Activated CD8-positive, alpha-beta T cell treated with anti-CD3 and anti-CD28 coated beads, Interleukin-2, amount 10 ng/mL, durations not matched to agents 7 days and 5 days (primary cell): ENCODE measurements at places on chromosomes 13 and 19. TPM values are rescaled to one million over a fixed set of nuclear protein-coding genes. Genes with fewer than 3 reads are reported as not detected.

- H3K4me1 ChIP-seq = peaks cover 27% of the 10 kb centered on the region
- H3K27me3 ChIP-seq = peaks cover 15% of the 10 kb centered on the region
- H3K36me3 ChIP-seq = peaks cover 7% of the 10 kb centered on the region
- peak overlapping the region; percentile 79 for H3K4me3 ChIP-seq
Observed at GRCh38 chr19:17389957-17390664, 3.9 kb downstream of the CCDC194 start.

DNA sequence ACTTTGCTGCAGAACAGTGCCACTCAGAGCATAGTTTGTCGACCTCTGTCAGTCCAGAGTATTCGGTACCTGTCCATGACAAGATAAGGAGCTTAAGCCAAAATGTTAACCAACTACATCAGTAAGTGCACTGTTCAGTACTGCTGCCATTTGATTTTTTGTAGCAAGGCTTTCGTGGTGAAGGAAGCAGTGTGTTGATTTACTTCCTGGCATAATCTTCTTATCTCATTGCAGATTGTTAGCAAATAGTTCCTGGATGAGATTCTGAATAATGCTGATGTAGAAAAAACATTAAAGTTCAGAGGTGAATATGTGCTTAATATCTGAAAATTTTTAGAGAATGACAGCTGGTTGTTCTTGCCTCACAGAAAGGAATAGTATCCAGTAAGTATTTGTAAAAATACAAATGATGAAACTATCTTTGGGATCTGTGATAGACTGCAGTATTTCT lies 85.7 kb downstream of the LRRC63 start:
- no peak for DNase-seq
- H3K4me3 ChIP-seq = no peak overlapping the region
- peaks cover 28% of the 10 kb centered on the region for H3K36me3 ChIP-seq
- peaks cover 46% of the 10 kb centered on the region for H3K4me1 ChIP-seq
- peak overlapping the region; percentile 98 for H3K27ac ChIP-seq

DNA sequence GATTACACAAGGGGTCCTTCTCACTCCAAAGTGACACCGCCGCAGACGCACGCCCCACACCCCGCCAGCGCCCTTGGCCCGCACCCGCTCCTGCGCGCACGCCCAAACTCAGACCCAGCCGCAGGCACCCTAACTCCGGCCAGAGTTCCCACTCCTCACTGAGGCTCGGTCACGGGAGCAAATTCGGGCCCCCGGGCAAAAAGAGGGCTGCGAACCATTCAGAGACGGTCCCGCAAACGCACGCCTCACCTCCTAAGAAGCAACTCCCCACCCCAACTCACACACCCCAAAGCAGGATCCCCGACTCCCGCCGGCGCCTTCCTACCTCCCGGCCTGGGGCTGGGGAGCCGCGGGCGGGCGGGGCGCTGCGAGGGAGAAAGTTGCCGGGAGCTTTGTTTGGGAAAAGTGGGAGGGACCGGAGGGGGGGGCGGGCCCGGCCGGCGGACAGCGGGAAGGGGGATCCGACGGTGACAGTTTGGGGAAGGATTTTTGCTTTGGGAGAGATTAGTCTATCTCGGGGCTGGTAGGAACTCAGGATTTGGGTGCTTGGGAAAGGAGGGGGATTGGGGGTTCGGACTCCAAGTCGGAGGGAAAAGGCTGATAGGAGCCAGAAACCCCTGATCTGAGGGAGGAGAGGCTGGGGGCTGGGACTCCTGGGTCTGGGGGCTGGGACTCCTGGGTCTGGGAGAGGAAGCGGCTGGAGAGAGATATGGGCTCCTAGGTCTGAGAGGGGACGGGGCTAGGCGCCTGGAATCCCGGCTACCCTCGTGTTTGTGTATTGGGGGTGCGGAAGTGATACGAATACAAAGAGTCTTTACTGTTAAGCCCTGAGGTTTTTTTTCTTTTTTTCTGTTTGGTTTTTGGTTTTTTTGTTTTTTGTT lies at the start of gene TEAD2:
Gene TEAD2, minus strand, starts transcription at position 369 of the 881 bp plus-strand sequence. CDS start 2,341 bp downstream, outside the sequence.
- peaks cover 31% of the 10 kb centered on the region for H3K27me3 ChIP-seq
- peaks cover 5% of the 10 kb centered on the region for H3K4me1 ChIP-seq
- H3K27ac ChIP-seq = no peak within 1 kb of the TSS
- no peak for DNase-seq

DNA sequence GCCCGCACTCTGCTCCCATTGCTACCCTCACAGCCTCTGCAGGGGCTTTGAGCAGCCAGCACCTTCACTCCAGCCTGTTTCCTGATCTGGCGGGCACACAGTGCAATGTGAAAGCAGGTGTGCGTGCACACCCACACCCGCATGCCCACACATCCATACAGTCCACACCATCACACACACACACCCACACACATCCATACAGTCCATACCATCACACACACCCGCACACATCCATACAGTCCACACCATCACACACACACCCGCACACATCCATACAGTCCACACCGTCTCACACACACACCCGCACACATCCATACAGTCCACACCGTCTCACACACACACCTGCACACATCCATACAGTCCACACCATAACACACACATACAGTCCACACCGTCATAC lies 28.0 kb downstream of the PIAS4 start:
- no peak overlapping the region for H3K27ac ChIP-seq
- H3K4me1 ChIP-seq = no peaks in the 10 kb centered on the region
- no peaks in the 10 kb centered on the region for H3K27me3 ChIP-seq
- H3K36me3 ChIP-seq = peaks cover 8% of the 10 kb centered on the region
- no peak for DNase-seq

DNA sequence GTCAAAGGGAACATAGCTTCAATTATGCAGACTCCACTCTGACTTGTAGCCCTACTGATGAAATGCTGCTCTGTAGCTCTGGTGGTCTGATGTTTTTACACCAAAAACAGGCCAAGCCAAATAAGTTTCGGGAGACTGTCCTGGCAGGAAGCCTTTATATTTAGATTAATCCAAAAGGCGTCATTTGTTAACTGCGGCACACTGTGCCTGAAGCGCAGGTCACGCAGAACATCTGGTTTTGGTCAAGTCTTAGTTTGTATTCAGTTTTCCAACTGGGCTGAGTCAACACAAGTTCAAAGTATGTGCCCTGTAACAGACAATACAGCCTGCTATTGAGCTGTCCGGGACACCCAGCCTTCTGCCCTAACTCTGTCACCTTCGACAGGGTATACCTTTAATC lies 154.6 kb upstream of the IPO5 start:
- H3K4me1 ChIP-seq = no peaks in the 10 kb centered on the region
- no peak overlapping the region for H3K27ac ChIP-seq
- no peaks in the 10 kb centered on the region for H3K36me3 ChIP-seq
- H3K4me3 ChIP-seq = no peak overlapping the region
- DNase-seq = no peak
- H3K27me3 ChIP-seq = no peaks in the 10 kb centered on the region

GRCh38 chr13:106087201-106087600 lies 448.3 kb downstream of the EFNB2 start:
- no peaks in the 10 kb centered on the region for H3K36me3 ChIP-seq
- no peaks in the 10 kb centered on the region for H3K27me3 ChIP-seq

- H3K27ac ChIP-seq = peak overlapping the region; percentile 74
- no peaks in the 10 kb centered on the region for H3K27me3 ChIP-seq
- no peak overlapping the region for H3K4me3 ChIP-seq
- no peaks in the 10 kb centered on the region for H3K4me1 ChIP-seq
- peak; percentile 77 for DNase-seq
Observed at GRCh38 chr19:4352701-4353121, 9.3 kb downstream of the MPND start.

GRCh38 chr13:32059511-32059984 lies 28.0 kb downstream of the FRY start:
- H3K4me1 ChIP-seq = no peaks in the 10 kb centered on the region
- H3K4me3 ChIP-seq = no peak overlapping the region
- no peak overlapping the region for H3K27ac ChIP-seq
- no peak for DNase-seq
- H3K27me3 ChIP-seq = peaks cover 3% of the 10 kb centered on the region
- H3K36me3 ChIP-seq = no peaks in the 10 kb centered on the region

DNA sequence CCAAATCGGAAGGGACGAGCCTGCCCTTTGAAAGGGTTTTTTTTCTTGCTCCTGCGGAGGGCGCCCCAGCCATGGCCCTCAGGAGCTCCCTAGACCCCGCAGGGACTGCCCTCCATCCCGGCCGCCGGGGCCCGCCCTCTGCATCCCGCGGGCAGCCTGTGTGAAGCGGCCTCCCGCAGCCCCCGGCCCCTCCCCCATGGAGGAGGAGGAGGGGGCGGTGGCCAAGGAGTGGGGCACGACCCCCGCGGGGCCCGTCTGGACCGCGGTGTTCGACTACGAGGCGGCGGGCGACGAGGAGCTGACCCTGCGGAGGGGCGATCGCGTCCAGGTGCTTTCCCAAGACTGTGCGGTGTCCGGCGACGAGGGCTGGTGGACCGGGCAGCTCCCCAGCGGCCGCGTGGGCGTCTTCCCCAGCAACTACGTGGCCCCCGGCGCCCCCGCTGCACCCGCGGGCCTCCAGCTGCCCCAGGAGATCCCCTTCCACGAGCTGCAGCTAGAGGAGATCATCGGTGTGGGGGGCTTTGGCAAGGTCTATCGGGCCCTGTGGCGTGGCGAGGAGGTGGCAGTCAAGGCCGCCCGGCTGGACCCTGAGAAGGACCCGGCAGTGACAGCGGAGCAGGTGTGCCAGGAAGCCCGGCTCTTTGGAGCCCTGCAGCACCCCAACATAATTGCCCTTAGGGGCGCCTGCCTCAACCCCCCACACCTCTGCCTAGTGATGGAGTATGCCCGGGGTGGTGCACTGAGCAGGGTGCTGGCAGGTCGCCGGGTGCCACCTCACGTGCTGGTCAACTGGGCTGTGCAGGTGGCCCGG lies 815 bp downstream of the MAP3K10 start:
- peaks cover 4% of the 10 kb centered on the region for H3K27me3 ChIP-seq
- peak overlapping the region; percentile 49 for H3K27ac ChIP-seq
- DNase-seq = peak; percentile 26
- peaks cover 19% of the 10 kb centered on the region for H3K4me1 ChIP-seq
- no peaks in the 10 kb centered on the region for H3K36me3 ChIP-seq

- no peak overlapping the region for H3K4me3 ChIP-seq
- H3K36me3 ChIP-seq = no peaks in the 10 kb centered on the region
- H3K27me3 ChIP-seq = no peaks in the 10 kb centered on the region
- H3K4me1 ChIP-seq = no peaks in the 10 kb centered on the region
Observed at GRCh38 chr13:37097076-37097475, 8.4 kb downstream of the CSNK1A1L start.

GRCh38 chr13:110421061-110421460 lies 114.0 kb downstream of the COL4A2 start:
- no peak overlapping the region for H3K27ac ChIP-seq
- no peak for DNase-seq
- no peak overlapping the region for H3K4me3 ChIP-seq
- no peaks in the 10 kb centered on the region for H3K36me3 ChIP-seq
- peaks cover 15% of the 10 kb centered on the region for H3K4me1 ChIP-seq
- H3K27me3 ChIP-seq = peaks cover 78% of the 10 kb centered on the region

GRCh38 chr19:34974646-34975045 lies 10.6 kb upstream of the ZNF792 start:
- DNase-seq = no peak
- H3K27me3 ChIP-seq = no peaks in the 10 kb centered on the region
- no peak overlapping the region for H3K4me3 ChIP-seq
- no peak overlapping the region for H3K27ac ChIP-seq
- peaks cover 4% of the 10 kb centered on the region for H3K36me3 ChIP-seq
- peaks cover 22% of the 10 kb centered on the region for H3K4me1 ChIP-seq

DNA sequence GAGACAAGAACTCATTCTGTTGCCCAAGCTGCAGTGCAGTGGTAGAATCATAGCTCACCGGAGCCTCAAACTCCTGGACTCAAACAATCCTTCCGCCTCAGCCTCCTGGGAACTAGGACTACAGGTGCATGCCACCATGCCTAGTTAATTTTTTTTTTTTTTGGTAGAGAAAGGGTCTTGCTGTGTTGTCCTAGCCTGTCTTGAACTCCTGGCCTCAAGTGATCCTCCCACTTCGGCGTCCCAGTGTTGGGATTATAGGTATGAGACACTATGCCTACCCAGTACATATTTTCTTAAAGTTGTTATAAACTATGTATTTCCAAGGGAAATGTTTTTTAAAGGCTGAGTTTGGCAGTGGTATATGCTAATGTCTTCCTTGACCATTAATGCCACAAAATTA lies 412.6 kb downstream of the KLF12 start:
- no peak for DNase-seq
- H3K27me3 ChIP-seq = no peaks in the 10 kb centered on the region
- H3K27ac ChIP-seq = no peak overlapping the region
- H3K4me1 ChIP-seq = peaks cover 16% of the 10 kb centered on the region
- H3K4me3 ChIP-seq = no peak overlapping the region

DNA sequence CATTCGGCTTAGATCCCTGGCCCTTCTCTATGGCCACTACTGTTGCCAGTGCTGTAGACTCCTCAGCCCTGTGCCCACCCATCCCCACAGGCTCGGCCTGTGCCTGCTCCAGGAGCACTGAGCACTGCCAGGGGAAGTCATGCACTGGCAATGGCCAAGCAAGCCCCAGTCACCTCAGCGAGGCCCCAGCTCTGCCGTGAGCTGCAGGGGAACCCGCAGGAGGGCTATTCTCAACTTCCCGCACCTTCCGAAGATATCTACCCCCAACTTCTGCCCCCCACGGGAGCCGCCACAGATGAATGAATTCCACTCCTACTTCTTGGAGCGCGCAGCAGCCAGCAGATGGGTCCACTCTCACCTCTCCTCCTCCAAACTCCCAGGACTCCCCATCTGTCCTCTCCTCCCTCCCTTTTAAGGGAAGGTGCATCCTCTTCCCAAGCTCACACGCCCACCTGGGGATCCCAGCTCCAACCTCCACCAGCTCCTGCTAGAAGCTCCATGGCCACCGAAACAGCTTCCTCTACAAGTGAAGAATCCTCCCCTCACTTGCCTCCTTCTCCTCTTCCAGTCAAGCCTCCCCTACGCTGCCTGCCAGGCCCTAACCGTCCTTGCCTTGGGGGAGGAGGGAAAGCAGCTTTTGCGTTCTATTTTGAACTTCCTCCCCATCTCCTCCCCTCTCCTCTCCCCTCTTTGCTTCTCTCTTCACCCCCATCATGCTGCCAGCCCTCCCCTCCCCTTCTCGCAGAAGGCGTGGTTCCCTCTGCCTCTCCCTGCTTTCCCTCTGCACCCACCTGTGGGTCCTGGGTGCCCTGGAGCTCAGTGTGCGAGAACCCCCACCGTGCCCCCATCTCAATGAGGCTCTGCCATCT lies 52.2 kb downstream of the PEPD start:
- DNase-seq = no peak
- no peak overlapping the region for H3K4me3 ChIP-seq
- no peaks in the 10 kb centered on the region for H3K27me3 ChIP-seq

- no peak for DNase-seq
- no peak overlapping the region for H3K4me3 ChIP-seq
- H3K4me1 ChIP-seq = no peaks in the 10 kb centered on the region
Observed at GRCh38 chr13:113403255-113404104, 39.5 kb upstream of the GRTP1 start.

ZSCAN4 gene
- total RNA-seq = not detected

OR7D2 gene
- not detected for total RNA-seq

ZNF100 gene
- total RNA-seq = 21.6 TPM

CTXN1 gene
- total RNA-seq = 0.37 TPM
